ENCODE measurements at places on chromosomes 11 and 22.

GRCh38 chr11:83002053-83002452, 69.6 kb downstream of the RAB30 start:
- no peak for DNase-seq

GRCh38 chr22:21569459-21570170, 2.1 kb downstream of the UBE2L3 start:
- no peak for DNase-seq

GRCh38 chr22:48049116-48049515, 1286.7 kb downstream of the TBC1D22A start:
- no peak for DNase-seq

DNA sequence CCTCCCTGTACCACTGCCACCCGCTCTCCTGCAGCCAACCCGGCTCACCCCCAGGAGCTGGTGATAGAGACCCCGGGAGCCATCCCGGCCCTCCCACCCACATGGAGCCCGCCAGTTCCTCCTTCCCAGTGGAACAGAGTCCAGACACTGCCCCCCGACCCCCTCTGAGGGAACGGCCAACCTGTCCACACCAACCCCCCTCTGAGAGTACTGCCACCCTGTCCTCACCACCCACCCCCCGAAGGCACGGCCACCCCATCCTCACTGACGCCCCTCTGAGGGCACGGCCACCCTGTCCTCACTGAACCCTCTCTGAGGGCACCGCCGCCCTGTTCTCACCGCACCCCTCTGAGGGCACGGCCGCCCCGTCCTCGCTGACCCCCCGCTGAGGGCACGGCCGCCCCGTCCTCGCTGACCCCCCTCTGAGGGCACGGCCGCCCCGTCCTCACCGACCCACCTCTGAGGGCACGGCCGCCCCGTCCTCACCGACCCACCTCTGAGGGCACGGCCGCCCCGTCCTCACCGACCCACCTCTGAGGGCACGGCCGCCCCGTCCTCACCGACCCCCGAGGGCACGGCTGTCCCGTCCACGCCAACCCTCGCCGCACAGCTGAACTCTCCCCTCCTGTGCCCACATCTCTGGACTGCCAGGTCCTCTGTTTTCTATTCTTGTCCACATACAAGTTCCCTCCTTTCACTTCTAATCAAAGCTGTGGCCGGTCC, 18.0 kb downstream of the TOLLIP start:
- DNase-seq = no peak

DNA sequence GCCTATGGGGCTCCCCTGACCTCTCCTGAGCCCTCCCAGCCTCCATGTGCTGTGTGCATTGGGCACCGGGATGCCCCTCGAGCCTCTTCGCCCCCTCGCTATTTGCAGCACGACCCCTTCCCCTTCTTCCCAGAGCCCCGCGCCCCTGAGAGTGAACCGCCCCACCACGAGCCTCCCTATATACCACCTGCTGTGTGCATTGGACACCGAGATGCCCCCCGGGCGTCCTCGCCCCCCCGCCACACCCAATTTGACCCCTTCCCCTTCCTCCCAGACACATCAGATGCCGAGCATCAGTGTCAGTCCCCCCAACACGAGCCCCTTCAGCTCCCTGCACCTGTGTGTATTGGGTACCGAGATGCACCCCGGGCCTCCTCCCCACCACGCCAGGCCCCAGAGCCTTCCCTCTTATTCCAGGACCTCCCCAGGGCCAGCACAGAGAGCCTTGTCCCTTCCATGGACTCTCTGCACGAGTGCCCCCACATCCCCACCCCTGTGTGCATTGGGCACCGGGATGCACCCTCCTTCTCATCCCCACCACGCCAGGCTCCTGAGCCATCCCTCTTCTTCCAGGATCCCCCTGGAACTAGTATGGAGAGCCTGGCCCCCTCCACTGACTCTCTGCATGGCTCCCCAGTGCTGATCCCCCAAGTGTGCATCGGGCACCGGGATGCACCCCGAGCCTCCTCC, 28.8 kb downstream of the TRIOBP start:
- no peak for DNase-seq

GRCh38 chr11:19419021-19419750, 178.4 kb upstream of the E2F8 start:
- DNase-seq = no peak

GRCh38 chr11:2909133-2909902, 19.9 kb downstream of the PHLDA2 start:
- DNase-seq = no peak

GRCh38 chr11:46006418-46007070, 84.1 kb downstream of the LARGE2 start:
- peak; percentile 36 for DNase-seq

GRCh38 chr11:5928811-5929210, 13.2 kb upstream of the OR56A3 start:
- DNase-seq = no peak

GRCh38 chr11:102753267-102753666, 27.2 kb downstream of the MMP10 start:
- no peak for DNase-seq

DNA sequence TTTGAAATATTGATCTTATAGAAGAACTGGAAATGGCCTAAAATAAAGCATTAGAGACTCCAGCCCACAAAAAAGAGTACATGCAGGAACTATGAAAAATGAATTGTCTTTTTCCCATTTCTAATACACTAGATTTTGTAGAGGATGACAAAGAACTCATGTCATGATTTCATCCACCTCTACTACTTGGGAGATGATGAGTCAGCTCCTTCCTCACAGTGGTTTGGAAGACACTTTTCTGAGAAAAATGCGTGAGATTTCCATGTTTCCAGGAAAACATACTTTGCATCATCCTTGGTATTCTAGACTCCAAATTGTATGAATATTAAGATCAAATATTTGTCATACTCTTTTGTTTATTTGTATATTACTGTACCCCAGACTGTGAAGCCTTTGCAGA, 500.5 kb downstream of the FAM181B start:
- DNase-seq = no peak

DNA sequence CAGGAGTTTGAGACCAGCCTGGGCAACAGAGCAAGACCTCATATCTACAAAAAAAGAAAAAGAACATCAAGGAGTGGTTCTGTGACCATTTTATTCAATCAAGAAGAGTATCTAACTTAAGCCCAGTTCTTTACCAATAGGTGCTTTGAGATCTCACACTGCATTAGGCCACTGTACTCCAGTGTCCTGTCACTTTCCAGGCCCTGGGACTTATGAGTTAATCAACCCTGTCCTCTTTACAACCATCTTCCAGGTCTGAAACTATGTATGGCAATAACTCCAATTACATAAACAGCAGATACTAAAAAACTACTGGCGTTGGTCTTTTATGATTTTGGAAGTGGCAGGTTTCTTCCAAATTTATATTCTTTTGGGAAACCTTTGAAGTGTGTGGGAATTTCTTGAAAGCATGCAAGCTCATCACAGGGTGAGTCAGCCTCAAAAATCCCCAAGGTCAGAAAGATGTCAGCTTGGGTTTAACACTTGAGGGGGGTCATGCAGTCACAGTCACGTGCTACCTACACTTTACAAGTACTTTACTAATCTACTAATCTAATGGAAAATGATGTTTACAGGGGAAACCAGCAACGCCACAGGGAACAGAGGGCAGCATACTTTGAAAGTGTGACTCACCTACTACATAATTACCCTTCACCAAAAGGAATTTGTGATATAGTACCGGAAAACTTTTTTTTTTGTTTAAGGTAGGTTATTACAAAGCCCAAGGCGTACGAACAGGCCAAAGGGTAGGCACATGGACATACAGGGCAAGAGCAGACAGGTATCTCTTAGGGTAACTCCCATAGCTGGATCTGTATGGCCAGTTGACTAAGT, 15.6 kb downstream of the PISD start:
- DNase-seq = no peak

GRCh38 chr22:49148895-49149418, 678.7 kb downstream of the BRD1 start:
- DNase-seq = no peak

DNA sequence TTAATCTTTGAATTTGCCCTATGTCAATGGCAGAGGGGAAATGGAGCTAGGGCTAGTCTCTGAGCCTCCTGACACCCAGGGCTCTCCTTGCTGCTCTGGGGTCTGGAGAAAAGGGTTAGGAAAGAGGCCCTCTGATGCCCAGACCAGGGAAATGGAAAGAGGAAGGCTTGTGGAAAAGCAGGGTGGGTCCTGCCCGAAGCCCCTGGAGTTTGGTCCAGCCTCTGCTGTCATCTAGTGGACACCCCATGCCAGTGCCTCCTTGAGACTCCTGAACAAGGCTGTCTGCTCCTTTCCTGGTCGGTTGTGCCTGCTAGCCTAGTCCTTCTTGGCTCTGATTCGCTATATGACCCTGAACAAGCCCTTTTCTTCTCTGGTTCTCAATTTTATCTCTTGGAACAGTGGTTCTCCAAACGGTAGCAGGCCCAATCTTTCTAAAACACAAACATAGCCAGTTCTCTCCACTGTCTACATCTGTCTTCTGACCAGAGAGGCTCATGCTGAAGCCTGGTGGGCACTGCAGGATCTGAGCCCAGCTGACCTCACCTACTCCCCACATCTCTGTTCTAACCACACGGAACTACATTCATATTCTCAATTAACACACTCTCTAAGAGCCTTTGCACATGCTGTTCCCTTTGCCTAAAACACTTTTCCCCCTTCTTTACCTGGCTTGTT, 8.8 kb upstream of the PLA2G3 start:
- peak; percentile 49 for DNase-seq

DNA sequence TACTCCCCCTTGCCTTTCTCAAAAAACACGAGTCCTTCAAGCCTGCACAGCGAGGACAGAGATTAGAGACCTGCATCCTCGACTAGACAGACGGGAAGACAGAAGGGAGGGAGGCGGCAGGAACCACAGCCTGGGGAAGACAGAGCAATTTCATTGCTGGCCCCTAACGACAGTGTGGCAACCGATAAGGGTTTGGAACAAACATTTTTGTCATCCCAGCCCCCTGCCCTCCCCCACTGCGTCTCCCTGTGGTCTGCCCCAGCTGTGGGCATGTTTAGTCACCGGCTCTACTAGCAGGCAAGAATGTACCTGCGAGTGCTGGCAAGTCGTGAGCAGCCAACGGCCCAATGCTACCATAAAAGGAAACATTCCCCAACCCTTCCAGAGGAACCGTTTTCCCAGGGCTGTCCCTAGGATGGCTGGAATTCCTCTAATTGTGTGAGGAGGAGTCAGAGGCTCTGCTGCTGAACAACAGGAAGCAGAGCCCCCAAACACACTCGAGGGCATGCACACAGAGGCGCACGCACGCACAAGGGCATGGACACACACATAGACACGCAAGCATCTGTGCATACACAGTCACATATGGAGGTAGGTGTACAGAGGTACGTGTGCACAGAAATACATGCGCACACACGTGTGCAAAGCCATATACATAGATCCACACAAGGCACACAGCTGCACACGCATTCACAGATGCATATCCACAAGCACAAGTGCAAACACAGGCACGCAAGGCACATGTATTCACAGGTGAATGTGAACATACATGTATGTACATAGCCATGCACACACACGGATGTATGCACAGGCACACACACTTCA, 58.3 kb downstream of the MYH9 start:
- DNase-seq = peak; percentile 55

DNA sequence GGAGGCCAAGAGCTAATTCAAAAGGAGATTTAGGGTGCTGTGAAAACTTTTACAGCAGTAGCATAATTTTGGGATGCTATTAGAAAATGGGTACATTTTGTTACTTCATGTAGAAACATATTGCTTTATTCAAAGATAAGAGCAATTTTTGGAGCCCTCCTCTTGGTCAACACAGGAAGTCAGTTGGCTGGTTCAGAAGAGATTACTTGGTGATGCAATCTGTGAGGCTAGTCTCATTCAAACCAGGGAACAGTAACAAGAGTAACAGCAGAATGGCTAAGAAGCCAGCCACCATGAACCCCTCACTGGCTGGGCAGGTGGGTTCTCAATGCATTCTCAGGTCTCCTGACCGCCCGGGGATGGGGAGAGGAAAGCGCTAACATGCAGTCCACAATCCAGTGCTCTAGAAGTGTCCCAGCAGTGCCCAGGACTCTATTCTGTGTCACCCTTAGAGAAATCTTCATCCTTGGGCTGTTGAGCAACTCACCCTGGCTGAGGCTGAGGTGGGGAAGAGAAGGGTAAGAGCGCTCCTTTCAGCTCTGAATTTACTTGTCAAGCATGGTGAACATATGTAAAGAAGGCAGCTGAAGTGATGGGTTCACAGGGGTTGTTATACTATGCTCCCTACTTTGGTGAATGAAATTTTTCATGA, 262.2 kb upstream of the UBASH3B start:
- DNase-seq = no peak

DNA sequence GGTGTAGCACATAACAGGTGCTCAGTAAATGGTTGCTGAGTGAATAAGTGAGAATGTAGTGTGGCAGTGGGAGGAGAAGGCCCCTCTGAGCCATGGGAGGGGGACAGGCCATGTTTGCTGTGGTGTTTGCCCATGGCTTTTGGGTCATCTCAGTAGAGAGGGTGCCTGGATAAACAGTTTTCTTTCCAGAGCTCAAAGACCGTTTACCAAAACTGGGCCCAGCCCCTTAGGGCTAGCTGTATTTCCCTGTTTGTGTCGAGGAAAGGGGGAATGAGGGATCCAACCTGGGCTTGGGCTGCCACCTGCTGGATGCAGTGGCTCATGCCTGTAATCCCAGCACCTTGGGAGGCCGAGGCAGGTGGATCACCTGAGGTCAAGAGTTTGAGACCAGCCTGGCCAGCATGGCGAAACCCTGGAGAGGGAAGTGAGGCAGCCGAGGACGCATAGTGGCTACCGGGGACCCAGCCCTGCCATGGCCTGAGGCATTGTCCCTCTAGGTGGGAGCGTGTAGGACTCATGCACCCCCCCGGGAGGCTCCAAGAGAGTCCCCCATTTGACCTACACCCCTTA, 8.7 kb upstream of the LTO1 start:
- no peak for DNase-seq

DNA sequence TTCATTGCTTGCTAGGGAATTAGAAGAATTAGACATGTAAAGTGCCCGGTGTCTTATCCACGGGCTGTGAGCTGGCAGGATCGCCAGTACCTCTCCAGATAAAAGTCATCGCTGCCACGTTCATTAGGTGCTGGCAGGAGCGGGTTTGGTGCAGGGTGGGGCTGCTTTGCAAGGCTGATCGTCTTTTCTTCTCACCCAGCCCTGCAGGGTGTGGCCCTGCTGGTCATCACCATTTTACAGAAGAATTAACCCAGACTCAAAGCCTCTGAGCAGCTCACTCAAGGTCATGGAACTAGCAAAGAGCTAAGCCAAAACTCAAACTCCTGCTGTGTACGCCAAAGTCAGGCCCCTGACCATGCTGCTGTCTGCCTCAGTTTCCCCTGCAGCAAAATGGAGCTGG, 6.1 kb upstream of the FGF4 start:
- no peak for DNase-seq

GRCh38 chr22:46386312-46386711, 50.8 kb downstream of the TRMU start:
- DNase-seq = no peak

- no peak for DNase-seq
Observed at GRCh38 chr22:23763579-23763945, 772 bp downstream of the C22orf15 start.

Measured in SHP77 treated with DMSO at 0.1 percent for 48 hours (cell line).